ENCODE measurements at places on chromosomes 6 and 20.

GRCh38 chr20:45020236-45020886, 54.0 kb downstream of the STK4 start:
- DNase-seq = no peak

DNA sequence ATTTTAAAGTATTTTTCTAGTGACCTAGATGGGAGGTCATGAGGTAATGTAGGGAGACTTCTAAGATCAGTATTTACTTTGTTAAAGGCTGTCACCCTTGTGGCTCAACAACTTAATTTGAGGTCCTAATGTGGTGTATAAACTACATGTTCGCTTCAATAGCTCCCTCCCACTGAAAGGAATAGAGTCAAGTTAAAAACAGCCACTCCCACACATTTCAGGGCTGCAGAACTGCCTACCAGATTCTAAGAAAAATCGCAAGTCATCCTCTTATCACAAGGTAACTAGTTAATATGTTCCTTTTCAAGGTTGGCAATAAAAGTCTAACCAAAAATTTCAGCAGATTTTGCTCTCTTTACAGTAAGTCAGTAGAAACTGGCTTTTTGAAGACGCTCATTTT, 15.1 kb downstream of the GSTA1 start:
- no peak for DNase-seq

DNA sequence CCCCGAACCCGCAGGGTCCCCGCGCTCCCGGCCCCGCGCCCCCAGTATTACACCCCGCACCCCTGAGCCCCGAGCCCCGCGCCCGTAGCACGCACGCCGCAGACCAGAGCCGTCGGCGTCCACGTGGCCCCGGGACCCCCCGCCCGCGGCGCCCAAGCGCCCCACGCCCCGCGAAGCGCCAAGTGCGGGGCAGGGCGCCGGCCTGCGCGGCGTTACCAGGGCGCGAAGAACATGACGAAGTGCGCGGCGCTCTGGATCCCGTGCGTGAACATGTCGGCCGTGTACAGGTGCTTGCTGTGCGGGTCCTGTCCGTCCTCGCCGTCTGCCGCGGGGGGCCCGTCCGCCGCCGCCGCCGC, 312 bp downstream of the TXNDC5 start:
- no peak for DNase-seq

DNA sequence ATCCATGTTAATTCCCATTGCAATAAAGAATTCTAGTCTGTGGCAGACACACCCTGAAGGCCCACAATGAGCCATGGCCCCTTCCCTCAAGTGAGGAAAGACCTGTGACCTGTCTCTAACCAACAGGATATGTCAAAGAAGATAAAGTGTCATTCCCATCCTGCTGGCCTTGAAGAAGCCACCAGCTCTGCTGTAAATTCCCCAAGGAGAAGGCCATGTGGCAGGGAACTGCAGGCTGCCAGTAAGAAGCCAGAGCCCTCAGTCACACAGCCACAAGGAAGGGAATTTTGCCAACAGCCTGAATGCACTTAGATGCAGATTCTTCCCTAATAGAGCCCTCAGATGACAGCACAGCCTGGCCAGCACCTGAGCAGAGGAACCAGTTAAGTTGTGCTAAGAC, 24.8 kb downstream of the VIP start:
- DNase-seq = no peak

GRCh38 chr20:48608756-48609155, 219.0 kb downstream of the PREX1 start:
- no peak for DNase-seq
